CD8-positive, alpha-beta memory T cell (primary cell): ENCODE measurements at places on chromosomes 5 and 9.

- H3K4me1 ChIP-seq = peaks cover 16% of the 10 kb centered on the region
- no peak overlapping the region for H3K4me3 ChIP-seq
Observed at GRCh38 chr5:177113566-177114424, 19.8 kb upstream of the NSD1 start.

- H3K27ac ChIP-seq = no peak overlapping the region
- H3K4me3 ChIP-seq = no peak overlapping the region
- no peak for DNase-seq
- no peaks in the 10 kb centered on the region for H3K27me3 ChIP-seq
- no peaks in the 10 kb centered on the region for H3K36me3 ChIP-seq
Observed at GRCh38 chr9:93895535-93895934, 59.6 kb downstream of the BARX1 start.

- H3K27ac ChIP-seq = no peak overlapping the region
- H3K36me3 ChIP-seq = no peaks in the 10 kb centered on the region
- H3K4me1 ChIP-seq = no peaks in the 10 kb centered on the region
- no peak overlapping the region for H3K4me3 ChIP-seq
Observed at GRCh38 chr9:82895822-82896110, 167.2 kb downstream of the RASEF start.

DNA sequence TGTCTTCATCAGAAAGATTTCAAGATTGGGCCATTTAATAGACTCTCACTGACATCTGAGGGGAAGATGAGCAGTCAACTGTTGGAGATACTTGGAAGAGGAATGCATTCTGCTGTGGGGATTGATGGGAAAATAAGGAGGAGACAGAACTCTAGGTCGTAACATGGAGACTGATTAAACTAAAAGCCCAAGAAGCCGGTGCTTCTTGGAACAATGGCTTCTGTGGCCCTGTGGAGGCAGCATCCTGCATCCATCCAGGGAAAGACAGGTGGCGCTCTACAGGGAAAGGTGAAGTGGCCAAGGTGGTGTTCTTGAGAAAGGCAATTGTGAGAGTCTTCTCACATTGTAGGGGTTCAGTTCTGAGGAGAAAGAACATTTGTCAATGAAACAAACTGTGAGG lies 31.3 kb downstream of the ZFAND5 start:
- DNase-seq = no peak
- H3K4me1 ChIP-seq = no peaks in the 10 kb centered on the region
- no peak overlapping the region for H3K27ac ChIP-seq
- no peaks in the 10 kb centered on the region for H3K27me3 ChIP-seq

- peaks cover 5% of the 10 kb centered on the region for H3K27me3 ChIP-seq
- H3K4me3 ChIP-seq = no peak overlapping the region
- no peak for DNase-seq
- no peak overlapping the region for H3K27ac ChIP-seq
Observed at GRCh38 chr5:175772747-175773533, 98.4 kb upstream of the CPLX2 start.

- no peaks in the 10 kb centered on the region for H3K36me3 ChIP-seq
Observed at GRCh38 chr9:33220681-33221567, 19.0 kb upstream of the SPINK4 start.

DNA sequence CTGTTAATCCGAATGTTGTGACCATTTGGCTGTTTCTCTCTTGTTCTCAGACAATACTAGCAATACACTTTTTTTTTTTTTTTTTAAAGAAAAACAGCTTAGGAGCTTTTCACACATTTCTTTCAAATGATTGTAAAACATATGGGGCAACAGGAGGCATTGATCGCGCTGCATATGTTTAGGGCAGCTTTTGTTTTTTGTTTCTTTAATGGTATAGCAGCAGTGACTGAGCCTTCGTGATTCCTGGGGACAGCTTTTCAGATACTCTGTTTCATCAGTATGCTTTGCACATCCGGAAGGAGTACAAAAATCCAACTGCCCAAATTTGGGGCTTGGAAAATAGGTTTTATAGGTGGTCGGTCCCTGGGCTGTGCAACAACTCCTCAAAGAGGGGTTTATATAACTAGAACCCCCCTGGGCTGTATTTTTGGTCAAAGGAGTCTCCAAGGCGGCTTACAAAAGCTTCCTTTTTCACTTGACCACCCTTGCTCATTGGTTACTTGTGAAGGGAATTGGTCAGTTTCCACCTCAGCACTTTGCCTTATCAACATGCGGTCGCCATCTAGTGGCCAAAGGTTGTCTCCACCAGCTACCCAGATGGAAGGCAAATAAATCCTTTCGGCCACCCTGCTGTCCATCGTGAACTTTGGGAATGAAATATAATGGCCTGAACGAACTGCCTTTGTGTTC lies 91.8 kb downstream of the PDE6A start:
- no peaks in the 10 kb centered on the region for H3K27me3 ChIP-seq
- H3K4me1 ChIP-seq = no peaks in the 10 kb centered on the region
- no peak overlapping the region for H3K4me3 ChIP-seq
- H3K27ac ChIP-seq = no peak overlapping the region

DNA sequence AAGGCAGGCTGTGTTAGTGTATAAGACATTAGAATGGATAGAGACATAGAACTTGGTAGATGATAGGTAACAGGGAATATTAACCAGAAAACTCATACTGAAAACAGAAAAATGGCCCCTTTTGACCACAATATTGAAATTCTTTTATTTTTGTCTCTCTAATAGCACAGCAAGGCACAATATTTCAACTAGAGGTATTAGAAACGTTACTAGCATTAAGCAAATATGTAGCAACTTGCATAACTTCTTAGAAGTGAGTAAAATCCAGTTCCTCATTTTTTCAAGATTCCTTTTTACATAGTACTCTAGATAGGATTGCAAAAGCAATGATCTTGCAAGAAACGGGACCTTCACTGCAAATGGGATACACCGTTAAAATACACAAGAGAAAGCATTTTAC lies 102.7 kb upstream of the VCAN start:
- no peaks in the 10 kb centered on the region for H3K36me3 ChIP-seq
- no peaks in the 10 kb centered on the region for H3K4me1 ChIP-seq
- no peak overlapping the region for H3K4me3 ChIP-seq
- H3K27ac ChIP-seq = no peak overlapping the region
- H3K27me3 ChIP-seq = no peaks in the 10 kb centered on the region

DNA sequence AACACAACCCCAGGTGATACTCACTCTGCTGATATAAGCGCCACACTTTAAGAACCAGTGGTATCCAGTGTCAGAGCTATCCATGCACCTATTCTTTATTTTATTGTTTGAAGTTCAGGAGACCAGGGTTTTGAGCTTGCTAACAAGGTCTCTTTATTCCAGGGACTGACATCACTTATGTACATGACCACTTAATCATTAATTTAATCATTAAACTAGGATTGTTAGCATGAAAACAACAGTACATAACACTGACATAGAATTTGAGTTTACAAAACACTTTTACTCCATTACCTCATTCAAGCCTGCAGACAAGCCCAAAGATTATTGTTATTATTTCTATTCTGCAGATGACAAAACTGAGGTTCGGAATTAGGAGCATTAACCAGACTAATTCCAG lies 151.4 kb upstream of the IQGAP2 start:
- DNase-seq = no peak
- no peak overlapping the region for H3K27ac ChIP-seq
- H3K36me3 ChIP-seq = no peaks in the 10 kb centered on the region
- no peaks in the 10 kb centered on the region for H3K27me3 ChIP-seq
- H3K4me1 ChIP-seq = no peaks in the 10 kb centered on the region
- H3K4me3 ChIP-seq = no peak overlapping the region

DNA sequence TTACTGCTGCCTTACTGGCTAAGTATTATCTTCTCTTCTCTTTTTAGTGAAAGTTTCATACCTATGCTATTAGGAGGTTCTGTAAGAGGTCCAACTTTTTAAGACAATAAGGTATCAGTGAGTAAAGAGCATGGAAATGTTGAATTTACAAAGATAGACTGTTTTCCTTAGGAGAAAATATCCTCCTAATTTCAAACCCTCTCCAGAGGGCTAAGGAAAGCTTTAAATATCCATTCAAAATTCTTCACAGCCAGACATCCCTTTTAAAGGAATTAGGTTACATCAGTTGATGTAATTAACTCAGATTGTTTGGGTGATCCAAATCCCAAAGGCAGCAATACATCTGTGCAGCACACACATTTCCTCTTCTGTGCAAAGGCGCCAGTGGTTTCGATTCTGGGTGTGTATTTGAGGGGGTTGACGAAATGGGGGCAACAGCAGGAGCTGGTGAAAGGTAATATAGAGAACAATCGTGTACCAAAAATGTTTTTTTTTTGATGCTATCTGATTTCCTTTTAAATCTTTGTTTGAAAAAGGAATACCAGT lies 273.8 kb upstream of the RPS23 start:
- no peaks in the 10 kb centered on the region for H3K27me3 ChIP-seq
- H3K4me3 ChIP-seq = no peak overlapping the region
- no peaks in the 10 kb centered on the region for H3K4me1 ChIP-seq

GRCh38 chr5:128300181-128300580 lies 216.6 kb downstream of the SLC12A2 start:
- H3K27ac ChIP-seq = no peak overlapping the region
- H3K36me3 ChIP-seq = no peaks in the 10 kb centered on the region
- no peaks in the 10 kb centered on the region for H3K27me3 ChIP-seq

GRCh38 chr5:151925340-151925739 lies 689 bp upstream of the GLRA1 start:
- no peak overlapping the region for H3K27ac ChIP-seq
- H3K36me3 ChIP-seq = no peaks in the 10 kb centered on the region
- H3K27me3 ChIP-seq = no peaks in the 10 kb centered on the region
- no peak for DNase-seq
